Thyroid gland (tissue), 4 donors: ENCODE measurements at places on chromosomes 2 and 18. TPM values are rescaled to one million over a fixed set of nuclear protein-coding genes. Genes with fewer than 3 reads are reported as not detected.

The TBR1 gene
- 0.11 TPM for total RNA-seq

The COQ10B gene
- total RNA-seq = 38.8 TPM

The EFR3B gene
- total RNA-seq = 21.5 TPM

The IL36A gene
- total RNA-seq = not detected

The SLC9A2 gene
- 0.33 TPM for total RNA-seq

The GREB1 gene
- total RNA-seq = 2.7 TPM

The RRM2 gene
- 0.75 TPM for total RNA-seq

DNA sequence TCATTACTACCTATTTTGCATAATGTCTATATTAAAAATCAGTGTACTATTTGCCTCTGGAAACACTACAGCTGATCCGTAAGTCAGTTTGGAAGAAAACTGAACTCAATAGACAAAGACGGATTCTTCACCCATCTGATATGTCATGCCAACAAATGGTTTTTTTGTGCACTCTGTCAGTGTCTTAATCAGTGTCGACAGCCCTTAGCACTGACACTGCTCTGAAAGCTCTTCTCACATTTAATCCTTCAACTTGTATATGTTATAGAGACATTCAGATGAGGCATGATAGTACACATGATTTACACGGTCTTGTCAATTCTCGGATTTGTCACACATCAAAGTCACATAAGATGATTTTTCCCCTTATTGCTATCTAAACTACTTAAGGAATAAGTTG lies 347.5 kb upstream of the GALNT5 start:
- DNase-seq = no peak
- no peaks in the 10 kb centered on the region for H3K27me3 ChIP-seq
- H3K36me3 ChIP-seq = no peaks in the 10 kb centered on the region
- no peaks in the 10 kb centered on the region for H3K4me1 ChIP-seq
- H3K27ac ChIP-seq = no peak overlapping the region

- H3K27ac ChIP-seq = no peak overlapping the region
- no peak for DNase-seq
These were observed 14.4 kb downstream of the GPR55 start for GRCh38 chr2:230910546-230911177.

DNA sequence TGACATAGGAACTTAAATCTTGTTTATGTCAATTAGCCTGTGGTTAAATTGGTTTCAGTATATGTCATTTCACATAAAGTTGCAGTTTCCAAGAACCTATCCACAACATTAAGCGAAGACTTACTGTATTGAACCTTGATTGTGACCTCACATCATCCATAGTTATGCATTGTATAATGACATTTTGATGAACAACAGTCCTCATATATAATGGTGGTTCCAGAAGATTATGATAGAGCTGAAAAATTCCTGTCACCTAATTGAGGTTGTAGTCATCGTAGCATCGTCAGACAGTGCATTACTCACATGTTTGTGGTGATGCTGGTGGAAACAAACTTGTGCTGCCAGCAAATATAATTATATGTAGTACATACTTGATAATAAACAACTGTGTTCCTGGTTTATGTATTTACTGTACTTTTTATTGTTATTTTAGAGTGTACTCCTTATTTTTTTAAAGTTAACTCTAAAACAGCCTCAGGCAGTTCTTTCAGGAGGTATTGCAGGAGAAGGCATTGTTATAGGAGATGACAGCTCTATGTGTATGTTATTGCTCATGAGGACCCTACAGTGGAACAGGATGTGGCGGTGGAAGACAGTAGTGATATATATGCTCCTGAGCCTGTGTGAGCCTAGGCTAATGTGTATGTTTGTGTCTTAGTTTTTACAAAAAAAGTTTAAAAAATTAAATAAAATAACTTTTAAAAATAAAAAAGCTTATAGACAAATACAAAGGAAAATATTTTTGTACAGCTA lies 56.6 kb downstream of the UBE2E3 start:
- H3K27me3 ChIP-seq = no peaks in the 10 kb centered on the region
- no peaks in the 10 kb centered on the region for H3K4me1 ChIP-seq
- no peaks in the 10 kb centered on the region for H3K36me3 ChIP-seq
- H3K27ac ChIP-seq = no peak overlapping the region
- H3K4me3 ChIP-seq = no peak overlapping the region

DNA sequence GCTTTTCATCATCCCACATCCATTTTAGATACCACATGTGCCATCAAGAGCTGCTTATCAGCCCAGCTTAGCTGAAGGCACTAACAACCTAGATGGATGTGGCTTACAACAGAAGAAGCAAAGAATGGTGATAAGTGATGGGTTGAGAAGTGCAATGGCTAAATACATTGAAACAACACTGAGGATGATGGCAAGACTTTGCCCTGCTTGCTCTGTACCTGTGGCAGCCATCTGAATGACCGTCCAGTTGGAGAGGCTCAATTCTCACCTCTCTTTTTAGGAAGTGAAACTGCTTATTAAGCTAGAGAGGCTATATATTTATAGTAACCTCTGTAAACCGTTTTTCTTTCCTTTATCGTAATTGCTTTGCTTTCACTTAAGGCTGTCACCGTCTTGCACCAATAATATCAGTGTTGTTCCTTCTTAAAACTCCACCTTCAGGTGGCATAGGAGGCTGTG lies 5.7 kb downstream of the GPATCH11 start:
- H3K4me3 ChIP-seq = no peak overlapping the region
- H3K36me3 ChIP-seq = peaks cover 25% of the 10 kb centered on the region
- no peak for DNase-seq

DNA sequence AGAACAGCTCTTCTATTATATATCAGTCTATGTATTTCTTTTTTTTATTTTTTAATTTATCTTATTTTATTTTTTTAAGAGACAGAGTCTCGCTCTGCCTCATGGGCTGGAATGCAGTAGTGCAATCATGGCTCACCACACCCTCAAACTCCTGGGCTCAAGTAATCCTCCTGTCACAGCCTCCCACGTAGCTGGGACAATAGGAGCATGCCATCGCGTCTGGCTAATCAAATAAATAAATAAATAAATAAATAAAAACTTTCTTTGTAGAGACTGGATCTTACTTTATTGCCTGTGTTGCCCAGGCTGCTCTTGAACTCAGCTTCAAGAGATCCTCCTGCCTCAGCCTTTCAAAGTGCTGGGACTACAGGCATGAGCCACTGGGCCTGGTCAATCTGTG lies 117.0 kb downstream of the RBMS1 start:
- H3K27me3 ChIP-seq = no peaks in the 10 kb centered on the region
- no peak overlapping the region for H3K4me3 ChIP-seq
- no peaks in the 10 kb centered on the region for H3K36me3 ChIP-seq
- DNase-seq = no peak
- peak overlapping the region; percentile 4 for H3K27ac ChIP-seq
- H3K4me1 ChIP-seq = peaks cover 35% of the 10 kb centered on the region

- no peak for DNase-seq
- H3K36me3 ChIP-seq = peaks cover 14% of the 10 kb centered on the region
- no peaks in the 10 kb centered on the region for H3K27me3 ChIP-seq
- H3K4me3 ChIP-seq = no peak overlapping the region
These were observed 12.9 kb upstream of the ESPNL start for GRCh38 chr2:238087211-238087610.

DNA sequence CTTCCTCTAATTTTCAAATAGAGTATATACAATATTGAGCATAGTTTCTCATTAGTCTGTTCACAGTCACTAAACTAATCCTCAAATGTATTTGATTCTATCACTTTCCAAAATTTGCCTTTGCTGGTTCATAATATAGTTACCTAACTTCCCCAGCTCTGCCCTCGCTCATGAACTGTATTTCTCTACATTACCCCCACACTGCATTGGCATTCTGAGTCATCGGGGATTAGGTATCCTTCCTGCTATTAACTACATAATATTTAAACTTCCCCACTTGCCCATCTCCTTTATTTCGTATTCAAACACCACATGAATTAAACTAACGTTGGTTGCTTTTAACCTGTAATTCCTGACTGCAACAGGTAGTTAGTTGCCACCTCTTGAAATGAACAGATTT lies 14.8 kb upstream of the CLASP1 start:
- no peak overlapping the region for H3K27ac ChIP-seq
- no peaks in the 10 kb centered on the region for H3K36me3 ChIP-seq
- no peak overlapping the region for H3K4me3 ChIP-seq
- no peaks in the 10 kb centered on the region for H3K27me3 ChIP-seq
- no peaks in the 10 kb centered on the region for H3K4me1 ChIP-seq

DNA sequence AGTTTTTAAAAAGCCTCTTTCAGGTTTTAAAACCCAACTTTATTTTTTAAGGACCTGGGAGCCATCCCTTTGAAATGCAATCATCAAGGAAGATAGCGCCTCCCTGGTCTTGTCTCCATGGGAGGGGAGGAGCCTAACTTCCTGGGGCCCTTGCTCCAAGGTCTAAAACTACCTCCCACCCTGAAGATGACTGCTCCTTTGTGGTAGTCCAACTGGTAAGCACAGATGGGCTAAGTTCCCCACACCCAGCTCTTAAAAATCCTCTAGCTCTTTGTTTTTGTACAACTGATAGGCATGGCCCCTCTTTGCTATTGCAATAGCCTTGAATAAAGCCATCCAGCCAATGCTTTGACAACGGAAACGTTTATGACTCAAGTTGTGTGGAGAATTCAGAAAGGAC lies 716.8 kb downstream of the CBLN2 start:
- no peaks in the 10 kb centered on the region for H3K4me1 ChIP-seq
- H3K36me3 ChIP-seq = no peaks in the 10 kb centered on the region
- H3K4me3 ChIP-seq = no peak overlapping the region
- H3K27me3 ChIP-seq = no peaks in the 10 kb centered on the region
- H3K27ac ChIP-seq = no peak overlapping the region

- no peaks in the 10 kb centered on the region for H3K4me1 ChIP-seq
- DNase-seq = no peak
- no peaks in the 10 kb centered on the region for H3K36me3 ChIP-seq
These were observed 114.3 kb downstream of the DYM start for GRCh38 chr18:49345931-49346696.

DNA sequence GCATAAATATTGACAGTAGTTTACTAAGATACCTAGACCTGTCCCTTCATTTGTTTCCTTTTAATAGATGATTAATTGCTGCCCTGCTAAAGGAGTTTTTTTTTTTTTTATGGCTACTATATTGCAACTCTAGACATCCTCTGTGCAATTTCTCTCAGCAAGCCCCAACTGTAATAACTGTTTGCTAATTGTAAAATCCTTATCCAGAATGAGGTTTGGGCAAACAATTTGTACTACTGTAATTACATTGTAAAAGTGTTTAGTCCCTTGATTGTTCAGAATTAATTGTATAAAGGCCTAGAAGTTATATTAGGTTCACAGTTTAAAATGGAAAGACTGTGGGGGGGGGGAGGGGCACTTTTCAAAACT lies 3.7 kb upstream of the MEIS1 start:
- H3K27ac ChIP-seq = no peak overlapping the region
- peaks cover 19% of the 10 kb centered on the region for H3K4me1 ChIP-seq
- DNase-seq = no peak
- no peaks in the 10 kb centered on the region for H3K36me3 ChIP-seq

DNA sequence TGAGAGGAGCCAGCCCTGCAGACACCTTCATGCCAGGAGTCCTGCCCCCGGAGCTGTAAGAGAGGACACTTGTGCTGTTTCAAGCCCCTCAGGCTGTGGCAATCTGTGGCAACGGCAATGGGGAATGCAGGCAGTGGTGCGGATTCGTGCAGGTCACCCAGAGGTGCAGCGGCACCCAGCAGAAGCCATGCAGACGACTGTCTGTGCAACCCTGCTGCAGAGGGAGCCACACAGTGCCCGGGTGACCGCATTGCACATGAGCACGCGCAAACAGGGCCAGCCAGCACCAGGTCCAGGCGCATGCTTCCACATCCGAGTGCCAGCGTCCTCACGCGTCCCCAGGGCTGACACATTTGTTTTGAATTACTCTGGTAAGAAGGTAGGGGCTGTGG lies 84.8 kb upstream of the GPC1 start:
- no peak overlapping the region for H3K27ac ChIP-seq
- no peak overlapping the region for H3K4me3 ChIP-seq
- H3K27me3 ChIP-seq = no peaks in the 10 kb centered on the region
- DNase-seq = no peak
- peaks cover 33% of the 10 kb centered on the region for H3K4me1 ChIP-seq
- H3K36me3 ChIP-seq = no peaks in the 10 kb centered on the region

- no peaks in the 10 kb centered on the region for H3K36me3 ChIP-seq
- no peaks in the 10 kb centered on the region for H3K27me3 ChIP-seq
- peak; percentile 94 for DNase-seq
- H3K27ac ChIP-seq = peak within 1 kb of the TSS; percentile 93
These were observed at the start of the genes FBXO15 and TIMM21 for GRCh38 chr18:74147779-74148542. FBXO15 (minus strand) TSS chr18:74147834; CDS start chr18:74147785, 49 bp downstream. TIMM21 (plus strand) TSS chr18:74148523; CDS start chr18:74148809, 286 bp downstream.

DNA sequence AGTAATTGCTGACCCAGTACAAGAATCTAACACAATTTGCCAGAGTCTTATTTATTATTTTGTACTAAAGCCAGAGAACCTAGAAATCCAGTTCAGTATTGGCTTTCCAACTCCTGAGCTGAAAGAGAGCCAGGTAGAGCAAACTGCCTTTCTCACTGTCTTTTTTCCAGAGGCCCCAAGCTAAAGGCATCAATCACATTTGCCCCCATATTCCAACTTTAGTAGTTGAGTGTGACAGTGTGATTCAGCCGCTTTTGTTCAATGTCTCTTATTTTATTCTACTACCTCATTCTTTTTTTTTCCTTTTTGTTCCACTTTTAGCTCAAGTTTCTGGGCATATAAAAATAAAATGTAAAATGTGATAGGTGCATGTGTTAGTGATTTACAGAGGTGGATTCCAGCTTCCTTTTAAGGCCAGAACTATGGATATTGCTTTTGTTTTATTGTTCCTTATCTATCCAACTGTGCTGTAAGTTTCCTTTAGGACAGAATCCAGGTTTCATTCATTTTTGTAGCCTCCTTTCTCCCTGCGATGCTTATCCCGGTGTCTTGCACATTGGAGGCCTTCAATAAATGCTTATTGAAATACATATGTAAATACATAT lies 153.0 kb downstream of the ZEB2 start:
- no peak overlapping the region for H3K27ac ChIP-seq
- no peak for DNase-seq
- H3K4me1 ChIP-seq = no peaks in the 10 kb centered on the region
- H3K4me3 ChIP-seq = no peak overlapping the region
- no peaks in the 10 kb centered on the region for H3K27me3 ChIP-seq

DNA sequence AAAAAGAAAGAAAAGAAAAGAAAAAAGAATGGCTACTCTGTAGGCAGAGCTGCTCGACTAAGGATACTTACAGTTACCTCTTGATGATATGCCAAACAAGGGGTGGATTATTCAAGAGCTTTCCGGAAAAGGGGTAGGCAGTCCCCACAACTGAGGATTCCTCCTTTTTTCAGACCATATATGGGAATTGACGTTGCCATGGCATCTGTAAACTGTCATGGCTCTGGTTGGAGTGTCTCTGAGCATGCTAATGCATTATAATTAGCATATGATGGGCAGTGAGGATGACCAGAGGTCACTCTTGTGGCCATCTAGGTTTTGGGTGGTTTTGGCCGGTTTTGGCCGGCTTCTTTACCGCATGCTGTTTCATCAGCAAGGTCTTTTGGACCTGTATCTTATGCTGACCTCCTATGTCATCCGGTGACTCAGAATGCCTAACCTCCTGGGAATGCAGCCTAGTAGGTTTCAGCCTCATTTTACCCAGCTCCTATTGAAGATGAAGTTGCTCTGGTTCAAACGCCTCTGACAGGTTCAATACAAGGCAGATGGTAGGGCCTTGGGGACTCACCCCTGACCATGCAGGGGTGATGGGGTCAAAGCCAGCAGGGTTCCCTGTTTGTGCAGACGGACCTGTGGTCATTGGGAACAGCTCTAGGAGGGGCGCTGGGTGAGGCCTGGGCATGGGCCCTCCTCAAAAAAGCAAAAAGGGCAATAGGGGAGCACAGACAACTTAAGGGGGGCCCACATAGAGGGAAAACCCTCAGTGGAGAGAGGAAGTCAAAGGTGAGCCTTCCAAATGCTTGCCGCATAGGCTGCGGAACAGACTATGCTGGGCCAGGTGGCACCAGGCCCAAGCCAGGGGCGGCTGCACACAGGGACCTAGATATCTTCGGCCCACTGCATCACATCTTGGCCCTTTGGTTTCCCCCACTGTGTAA lies 251.2 kb upstream of the RAB6C start:
- no peaks in the 10 kb centered on the region for H3K27me3 ChIP-seq
- no peak for DNase-seq
- no peaks in the 10 kb centered on the region for H3K4me1 ChIP-seq
- no peak overlapping the region for H3K27ac ChIP-seq
- no peak overlapping the region for H3K4me3 ChIP-seq
